ENCODE measurements at places on chromosomes 5 and 9.

- no peak for DNase-seq
Measured at GRCh38 chr5:114948363-114948762, 221.3 kb downstream of the TRIM36 start.

DNA sequence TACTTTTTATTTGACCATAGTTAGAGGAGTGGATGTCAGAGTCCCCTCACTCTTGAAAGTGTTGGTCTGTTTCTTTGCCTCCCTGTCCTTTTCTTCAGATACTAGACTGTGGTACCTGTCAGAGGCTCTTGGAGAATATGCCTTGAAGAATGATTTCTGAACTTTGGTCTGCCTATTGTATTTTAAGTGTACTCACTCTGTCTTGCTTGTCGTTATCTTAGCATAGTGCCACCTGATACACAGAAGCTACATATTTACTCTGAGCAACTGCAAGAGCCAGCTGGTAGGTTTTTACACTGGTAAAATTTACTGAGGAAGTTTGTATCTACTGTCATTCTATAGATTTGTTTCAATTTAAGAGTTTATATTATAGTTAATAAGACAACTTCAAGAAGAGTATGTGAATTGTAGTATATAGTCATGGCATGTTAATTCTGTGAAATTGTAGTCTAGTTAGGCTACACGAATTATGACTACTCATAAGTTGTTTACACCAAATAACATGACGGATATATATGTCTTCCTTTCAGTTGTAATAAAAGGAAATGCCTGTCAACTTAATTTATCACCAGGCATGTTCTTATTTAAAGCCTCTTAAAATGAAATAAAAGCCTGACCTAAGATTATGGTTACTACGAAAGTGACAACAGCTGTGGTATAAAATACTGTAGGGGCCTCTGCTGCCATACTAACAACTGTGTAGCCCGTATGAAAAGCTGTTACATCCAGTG, 201.7 kb downstream of the KDM4C start:
- DNase-seq, result no peak

DNA sequence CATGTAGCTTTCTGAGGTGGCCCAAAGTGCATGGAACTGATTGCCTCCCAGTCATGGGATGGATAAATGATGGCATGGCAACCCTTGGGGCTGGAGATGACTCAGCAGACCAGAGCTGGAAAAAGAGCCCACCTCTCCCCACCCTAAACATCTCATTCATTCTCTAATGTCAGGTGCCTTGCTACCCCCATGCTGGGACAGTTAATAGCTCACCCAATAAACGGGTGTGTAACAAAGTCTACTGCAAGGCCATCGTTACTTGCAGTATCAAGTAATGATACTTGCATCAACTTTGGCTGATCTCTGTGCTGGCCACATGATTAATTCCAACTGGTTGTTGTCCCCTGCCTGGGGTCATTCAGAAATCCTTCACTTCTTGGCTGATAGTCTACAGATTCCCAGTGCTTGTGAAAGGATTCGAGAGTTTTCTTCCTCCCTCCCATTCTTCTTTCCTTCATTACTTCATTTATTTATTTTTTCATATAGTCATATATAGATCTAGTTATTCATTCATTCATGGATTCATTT, 122.8 kb upstream of the TRIM32 start:
- DNase-seq, result no peak

DNA sequence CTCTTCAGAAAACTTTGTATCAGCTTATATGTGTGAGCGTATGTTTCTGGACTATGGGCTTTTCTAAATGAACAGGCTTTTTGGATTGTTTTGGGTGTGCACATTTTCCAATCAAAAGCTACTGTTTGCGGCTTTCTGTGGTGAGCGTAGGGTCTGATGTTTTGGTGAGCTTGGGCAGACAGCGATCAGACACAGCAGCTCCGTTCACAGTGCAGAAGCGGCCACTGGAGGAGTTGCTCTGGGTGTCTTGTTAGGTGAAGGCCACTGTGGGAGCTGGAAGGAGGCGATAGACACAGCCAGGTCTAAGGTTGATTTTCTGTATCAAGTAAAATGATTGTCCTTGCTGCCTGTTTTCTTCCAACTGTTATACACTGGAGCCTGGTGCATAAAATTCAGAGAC, 11.1 kb downstream of the PRRC2B start:
- DNase-seq, result no peak

GRCh38 chr5:366541-367357, 45.2 kb downstream of the AHRR start:
- DNase-seq, result no peak

DNA sequence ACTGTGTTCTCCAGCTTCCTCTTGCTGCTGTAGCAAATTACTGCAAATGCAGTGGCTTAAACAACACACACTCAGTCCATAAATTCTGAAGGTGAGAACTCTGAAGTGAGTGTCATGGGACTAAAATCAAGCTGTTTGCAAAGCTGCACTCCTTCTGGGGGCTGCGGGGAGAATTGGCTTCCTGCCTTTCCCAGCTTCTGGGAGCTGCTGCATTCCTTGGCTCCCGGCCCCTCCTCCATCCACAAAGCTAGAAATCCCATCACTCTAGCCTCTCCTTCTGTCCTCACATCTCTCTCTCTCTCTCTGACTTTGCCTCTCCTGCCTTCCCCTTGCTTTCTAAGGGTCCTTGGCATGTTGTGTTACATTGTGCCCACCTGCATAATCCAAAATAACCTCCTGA, 14.2 kb upstream of the MED10 start:
- DNase-seq, result no peak

- DNase-seq, result no peak
Measured at GRCh38 chr9:124122321-124122720, 110.8 kb downstream of the LHX2 start.

- no peak for DNase-seq
Measured at GRCh38 chr5:149580808-149581191, 498 bp upstream of the ARHGEF37 start.

GRCh38 chr5:132417889-132418485, 48.5 kb downstream of the SLC22A5 start:
- no peak for DNase-seq

- DNase-seq, result no peak
Measured at GRCh38 chr9:76894198-76894597, 11.7 kb downstream of the PRUNE2 start.

DNA sequence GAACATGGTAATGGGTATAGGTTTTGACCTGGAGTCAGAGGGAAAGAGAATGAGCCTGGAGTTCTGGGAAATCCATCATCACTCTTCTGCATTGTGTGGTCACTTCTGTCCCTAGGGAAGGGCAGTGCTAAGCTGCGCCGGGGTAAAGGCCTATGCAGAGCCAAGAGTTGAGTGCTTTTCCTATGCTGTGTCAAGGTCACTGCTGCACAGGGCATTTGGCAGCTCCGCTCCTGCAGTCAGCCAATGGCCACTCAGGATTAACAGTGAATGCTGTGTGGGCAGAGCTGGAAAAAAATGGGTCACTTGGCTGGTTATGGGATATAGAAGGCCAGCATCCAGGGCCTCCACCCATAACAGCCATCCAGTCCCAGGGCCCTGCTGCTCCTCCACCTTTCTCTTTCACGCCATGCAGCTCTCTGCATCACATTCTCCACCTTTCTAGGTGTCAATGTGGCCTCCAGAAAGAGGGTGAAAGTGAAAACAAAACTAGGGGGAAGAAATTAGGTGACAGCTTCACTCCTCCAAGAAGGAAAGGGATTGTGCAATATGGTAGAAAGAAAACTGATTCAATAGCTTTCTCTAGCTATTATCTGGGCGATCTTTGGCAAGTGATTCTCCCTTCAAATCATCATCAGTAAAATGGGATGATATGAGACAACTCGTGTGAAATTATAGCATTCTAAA, 279.3 kb upstream of the ANKRD55 start:
- no peak for DNase-seq

GRCh38 chr9:123432331-123433236, 76.6 kb downstream of the CRB2 start:
- DNase-seq, result no peak

GRCh38 chr5:138077064-138077696, 6.7 kb upstream of the WNT8A start:
- DNase-seq, result peak; percentile 19

DNA sequence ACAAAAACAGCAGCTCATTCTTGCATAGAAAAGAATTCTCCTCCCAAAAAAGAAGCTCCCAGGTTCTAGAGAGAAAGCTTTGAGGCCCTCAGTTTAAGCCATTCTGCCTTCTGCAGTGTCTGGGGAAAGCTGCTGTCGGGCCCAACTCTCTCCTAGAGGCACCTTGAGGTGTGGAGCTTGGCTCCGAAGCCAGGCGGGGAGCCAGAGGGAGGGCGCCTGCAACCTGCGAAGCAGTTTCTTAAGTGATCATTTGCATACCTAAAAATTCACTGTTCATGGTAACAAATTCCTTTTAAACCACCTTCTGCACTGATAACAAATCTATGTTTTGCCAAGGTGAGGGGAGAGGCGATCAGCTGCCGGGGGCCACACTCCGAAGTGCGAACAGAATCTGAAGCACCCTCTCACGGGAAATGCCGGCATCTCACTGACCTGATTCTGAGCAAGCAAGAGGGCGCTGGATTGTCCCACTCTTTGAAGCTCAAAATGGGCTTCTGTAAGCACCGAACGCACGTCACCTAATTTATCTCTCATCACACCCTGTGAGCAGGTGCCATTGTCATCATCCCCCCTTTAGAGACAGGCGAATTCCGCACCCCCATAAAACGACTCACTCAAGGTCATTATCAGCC, 86.1 kb downstream of the GTF3C4 start:
- no peak for DNase-seq

DNA sequence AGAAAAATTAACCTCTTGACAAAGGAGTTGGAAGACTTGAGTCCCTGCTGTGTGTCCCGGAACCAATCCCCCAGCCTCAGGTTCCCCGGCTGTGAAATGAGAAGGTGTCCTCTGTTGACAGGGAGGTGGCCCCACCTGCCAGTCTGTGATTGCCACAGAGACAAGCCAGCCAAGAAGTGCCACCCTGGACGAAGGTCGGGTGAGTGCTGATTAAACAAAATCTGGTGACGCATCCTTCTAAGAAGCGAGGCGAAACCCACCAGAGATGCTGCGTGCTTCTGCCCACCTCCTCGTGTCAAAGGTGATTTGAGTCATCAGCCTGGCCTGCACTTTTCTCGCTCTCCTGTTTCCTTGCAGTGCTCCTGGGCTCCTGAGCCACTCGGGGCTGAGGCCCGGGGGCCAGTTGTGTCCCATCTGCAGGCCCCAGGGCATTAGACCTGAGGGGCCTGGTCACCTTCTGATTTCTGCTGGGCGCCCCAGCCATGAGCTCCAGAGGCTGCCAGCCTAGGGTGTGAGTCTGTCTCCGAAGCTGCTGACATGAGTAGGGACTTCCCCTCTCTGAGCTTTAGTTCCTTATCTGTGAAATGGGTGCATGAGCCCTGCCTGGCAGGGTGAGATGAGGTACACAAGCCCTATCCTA, 28.7 kb downstream of the NEK6 start:
- DNase-seq, result peak; percentile 77

DNA sequence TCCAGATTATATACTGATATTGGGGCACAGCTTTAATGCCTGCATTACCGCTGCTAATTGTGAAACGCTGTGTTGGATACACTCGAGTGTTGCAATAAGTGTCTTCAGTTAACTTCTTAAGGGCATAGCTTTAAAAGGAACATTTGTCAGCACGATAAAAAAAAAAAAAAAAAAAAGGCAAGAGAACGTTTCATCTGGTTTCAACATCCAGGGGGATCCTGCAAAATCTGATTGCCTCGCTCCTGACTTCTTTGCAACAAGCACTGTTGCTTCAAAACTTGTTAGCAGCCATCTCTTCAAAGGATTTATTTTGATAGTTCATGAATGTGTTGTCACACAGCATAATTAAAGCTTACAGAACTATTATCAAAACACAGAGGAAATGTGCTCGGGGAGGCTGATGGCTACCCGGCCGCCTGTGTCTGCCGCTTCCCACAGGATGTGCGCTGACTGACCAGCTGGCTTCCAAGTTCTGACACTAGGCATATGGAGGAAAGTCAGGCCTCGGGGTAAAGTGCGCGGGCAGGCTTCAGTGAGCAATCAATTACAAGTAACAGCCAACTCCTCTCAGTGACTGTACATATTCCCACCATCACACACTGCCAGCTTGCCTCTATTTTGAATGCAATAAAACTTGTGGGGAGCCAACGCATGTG, 77.7 kb downstream of the EBF1 start:
- DNase-seq, result no peak

DNA sequence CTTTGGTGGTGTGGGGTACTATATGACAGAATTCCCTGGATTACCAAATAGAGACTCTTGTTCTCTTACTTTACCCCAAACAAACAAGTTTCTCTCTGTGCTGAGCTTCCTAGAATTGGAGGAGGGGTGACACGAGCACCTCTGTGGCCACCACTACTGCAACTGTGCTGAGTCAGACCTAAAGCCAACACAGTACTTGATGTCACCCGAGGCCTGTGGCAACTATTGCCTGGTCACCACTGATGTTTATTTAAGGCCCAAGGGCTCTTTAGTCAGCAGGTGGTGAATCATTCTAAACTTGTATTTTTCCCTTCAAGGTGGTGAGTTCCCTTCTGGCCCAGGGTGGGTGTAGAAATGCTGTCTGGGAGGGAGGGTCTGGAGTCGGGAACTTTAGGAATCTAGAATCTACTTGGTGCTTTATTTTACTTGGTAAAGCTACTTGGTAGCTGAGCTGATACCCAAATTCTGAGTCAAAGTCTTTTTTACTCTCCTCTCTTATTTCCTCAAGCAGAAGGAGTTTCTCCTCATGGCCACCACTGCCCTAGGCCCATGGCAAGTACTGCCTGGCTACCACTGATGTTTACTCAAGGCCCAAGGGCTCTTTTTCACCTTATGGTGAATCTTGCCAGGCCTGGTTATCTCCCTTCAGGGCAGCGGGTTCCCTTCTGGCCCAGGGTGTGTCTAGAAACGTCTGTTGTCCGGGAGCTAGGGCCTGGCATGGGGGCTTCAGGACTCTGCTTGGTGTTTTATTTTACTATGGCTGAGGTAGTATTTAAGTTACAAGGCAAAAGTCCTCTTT, 9.8 kb downstream of the LURAP1L start:
- DNase-seq, result no peak

DNA sequence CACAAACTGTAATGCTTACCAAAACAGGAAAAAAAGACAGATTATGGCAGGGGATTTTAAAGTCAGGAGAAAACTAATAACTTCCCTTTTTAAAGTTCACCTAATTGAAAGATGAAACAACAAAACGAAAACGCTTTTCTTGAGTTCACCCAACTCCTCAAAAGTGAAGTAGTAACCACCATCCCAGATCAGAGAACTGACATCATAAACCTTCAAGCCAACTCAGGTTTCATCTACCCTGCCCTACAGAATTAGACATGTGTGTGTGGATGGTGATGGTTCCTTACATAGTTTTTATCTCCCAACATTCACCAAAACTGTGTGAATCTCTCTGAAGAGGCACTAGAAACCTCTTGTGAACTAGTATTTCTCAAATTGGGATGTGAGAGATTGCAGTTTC, 195.2 kb upstream of the PTGER4 start:
- DNase-seq, result no peak

- no peak for DNase-seq
Measured at GRCh38 chr5:150523472-150524350, 15.8 kb downstream of the NDST1 start.

GRCh38 chr9:91332546-91333231, 29.0 kb downstream of the AUH start:
- no peak for DNase-seq
